ENCODE measurements at places on chromosomes 5 and 9.

DNA sequence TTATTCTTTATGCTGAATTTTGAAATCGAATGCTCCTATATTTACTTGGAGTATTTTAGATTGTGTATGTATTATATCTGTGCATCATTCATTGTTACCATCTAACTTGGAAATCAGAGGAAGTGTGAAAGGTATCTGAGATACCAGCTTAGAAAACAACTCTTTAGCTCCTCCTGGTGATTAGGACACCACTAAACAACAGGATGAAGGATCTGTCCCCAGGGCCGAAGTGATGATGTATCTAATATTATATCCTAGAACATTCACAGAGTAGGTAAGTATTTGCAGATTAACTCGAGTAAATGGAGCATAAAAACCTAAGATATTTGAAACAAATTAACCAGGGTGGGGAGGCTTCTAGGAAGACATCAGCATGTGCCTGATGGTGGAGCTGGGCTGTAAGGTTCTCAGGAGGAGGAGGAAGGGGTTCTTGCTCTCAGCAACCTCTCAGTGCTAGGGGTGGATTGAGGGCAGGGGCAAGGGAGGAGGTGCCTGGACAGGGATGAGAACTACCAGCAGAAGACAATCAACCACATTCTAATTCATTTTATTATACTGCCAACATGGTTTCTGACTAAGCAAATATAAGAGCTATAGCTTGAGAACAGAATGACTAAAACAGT is 2.6 kb upstream of the NFIL3 start:
- no peak for DNase-seq

DNA sequence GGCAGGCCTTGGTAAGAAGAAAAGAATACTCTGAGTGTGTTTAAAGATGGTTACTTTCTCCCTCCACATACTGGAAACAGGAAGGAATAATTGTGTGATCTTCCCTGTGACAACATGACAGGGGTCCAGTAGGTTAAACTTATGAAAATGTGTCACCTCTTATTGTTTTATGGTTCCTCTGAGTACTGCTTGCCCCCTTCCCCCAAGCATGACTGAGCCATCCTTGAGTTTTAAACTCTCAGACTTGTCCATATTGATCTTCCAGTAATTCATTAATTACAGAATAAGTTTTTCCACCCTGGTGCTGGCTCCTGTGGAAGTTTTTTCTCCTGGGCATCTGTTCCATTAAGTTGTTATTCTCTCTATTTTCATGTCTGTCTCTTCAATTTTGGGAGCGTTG is 95.8 kb downstream of the CNTLN start:
- no peak for DNase-seq

DNA sequence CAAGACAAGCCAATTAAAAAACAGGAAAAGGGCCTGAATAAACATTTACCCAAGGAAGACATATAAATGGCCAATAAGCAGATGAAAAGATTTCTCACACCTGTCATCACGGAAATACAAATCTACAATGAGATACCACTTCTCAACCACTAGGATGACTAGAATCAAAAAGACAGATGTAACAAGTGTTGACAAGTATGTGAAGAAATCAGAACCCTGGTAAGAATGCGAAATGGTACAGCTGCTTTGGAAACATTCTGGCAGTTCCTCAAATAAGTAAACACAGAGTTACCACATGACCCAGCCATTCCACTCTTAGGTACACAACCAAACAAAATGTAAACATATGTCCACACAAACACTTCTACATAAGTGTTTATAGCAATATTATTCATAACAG is 32.5 kb downstream of the LEAP2 start:
- DNase-seq = no peak

DNA sequence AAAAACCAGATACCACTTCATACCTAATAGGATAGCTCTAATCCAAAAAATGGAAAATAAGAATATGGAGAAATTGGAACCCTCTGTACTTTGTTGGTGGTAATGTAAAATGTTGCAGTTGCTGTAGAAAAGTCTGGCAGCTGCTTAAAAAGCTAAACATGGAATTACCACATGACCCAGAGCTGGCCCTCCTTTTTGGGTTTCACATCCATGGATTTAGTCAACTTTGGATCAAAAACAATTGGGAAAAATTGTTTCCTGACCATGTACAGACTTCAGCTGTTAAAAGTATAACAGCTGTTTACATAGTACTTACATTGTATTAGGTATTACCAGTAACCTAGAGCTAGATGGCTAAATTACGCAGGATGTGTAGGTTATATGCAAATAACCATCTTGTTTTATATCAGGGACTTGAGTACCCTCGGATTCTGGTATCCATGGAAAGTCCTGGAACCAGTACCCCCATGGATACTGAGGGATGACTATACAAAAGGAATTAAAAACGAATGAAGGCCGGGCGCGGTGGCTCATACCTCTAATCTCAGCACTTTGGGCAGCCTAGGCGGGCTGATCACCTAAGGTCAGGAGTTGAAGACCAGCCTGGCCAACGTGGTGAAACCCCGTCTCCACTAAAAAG is 15.8 kb downstream of the DNAJA1 start:
- no peak for DNase-seq

GRCh38 chr5:149358294-149358651 is 427 bp downstream of the PCYOX1L start:
- DNase-seq = no peak

DNA sequence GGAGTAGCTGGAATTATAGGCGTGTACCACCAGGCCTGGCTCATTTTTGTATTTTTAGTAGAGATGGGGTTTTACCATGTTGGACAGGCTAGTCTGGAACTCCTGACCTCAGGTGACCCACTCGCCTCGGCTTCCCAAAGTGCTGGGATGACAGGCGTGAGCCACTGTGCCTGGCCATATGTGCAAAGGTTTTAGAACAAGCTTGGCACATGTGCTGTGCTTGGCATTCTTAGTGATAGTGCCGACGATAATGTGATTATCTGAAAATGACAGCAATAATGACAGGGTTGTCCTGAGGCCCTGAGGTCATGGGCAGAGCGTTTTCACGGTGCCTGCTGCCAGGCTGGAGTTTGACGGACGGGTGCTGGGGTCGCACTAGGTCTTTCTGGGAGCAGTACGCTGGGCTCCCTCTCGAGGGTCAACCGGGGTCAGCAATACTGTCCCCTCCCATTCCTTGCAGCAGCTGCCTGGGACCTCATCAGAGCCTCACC is 42.6 kb downstream of the HMCN2 start:
- no peak for DNase-seq

GRCh38 chr5:68657055-68657961 is 436.5 kb upstream of the SLC30A5 start:
- DNase-seq = no peak

DNA sequence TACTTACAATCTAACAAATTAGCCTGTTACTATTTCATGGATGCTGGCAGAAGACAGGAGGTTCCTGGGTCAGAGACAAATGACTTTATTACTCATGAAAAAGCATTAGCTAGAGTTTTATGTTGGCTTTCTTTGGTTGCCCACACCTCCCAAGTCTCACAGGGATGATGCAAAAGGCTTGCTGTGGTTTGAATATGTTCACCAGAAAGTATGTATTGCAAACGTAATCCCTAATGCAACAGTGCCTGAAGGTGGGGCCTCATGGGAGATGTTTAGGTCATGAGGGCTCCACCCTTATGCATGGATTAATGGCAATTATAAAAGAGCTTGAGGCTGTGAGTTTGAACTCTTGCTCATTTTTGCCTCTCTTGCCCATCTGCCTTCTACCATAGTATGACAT is 28.5 kb downstream of the DPYSL3 start:
- DNase-seq = no peak

DNA sequence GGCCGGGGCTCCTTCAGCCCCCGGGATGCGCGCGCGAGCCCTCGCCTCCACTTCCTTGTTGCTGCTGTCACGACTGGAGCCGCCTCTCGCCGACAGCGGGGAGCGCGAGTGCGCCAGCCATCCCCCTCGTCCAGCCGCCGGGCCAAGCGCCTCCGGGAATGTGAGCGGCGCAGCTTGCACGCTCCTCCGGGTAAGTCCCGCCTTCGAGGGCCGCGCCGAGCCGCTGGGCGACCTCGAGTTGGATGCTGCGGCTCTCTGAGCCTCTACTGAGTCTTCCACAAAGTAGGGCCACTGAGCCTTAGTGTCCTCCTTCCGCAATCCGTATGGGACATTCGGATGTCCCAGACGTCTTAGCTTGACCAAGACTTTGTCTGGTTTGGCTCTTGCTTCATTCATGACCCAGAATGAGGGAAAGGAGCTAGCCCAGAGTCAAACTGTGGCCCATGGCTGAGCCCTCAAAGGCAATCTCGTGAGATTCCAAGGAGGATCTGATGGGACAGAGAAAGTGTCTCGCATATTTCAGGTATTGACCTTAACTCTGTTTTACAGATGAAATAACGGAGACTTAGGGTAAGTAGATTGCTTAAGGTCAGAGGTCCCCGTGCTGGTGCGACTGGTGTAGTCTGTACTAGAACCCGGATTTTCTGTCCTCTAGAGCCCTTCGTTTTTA is 586 bp downstream of the HMGXB3 start:
- DNase-seq = peak; percentile 44

- DNase-seq = no peak
Measured at GRCh38 chr5:41736641-41737040, 133.6 kb downstream of the OXCT1 start.

DNA sequence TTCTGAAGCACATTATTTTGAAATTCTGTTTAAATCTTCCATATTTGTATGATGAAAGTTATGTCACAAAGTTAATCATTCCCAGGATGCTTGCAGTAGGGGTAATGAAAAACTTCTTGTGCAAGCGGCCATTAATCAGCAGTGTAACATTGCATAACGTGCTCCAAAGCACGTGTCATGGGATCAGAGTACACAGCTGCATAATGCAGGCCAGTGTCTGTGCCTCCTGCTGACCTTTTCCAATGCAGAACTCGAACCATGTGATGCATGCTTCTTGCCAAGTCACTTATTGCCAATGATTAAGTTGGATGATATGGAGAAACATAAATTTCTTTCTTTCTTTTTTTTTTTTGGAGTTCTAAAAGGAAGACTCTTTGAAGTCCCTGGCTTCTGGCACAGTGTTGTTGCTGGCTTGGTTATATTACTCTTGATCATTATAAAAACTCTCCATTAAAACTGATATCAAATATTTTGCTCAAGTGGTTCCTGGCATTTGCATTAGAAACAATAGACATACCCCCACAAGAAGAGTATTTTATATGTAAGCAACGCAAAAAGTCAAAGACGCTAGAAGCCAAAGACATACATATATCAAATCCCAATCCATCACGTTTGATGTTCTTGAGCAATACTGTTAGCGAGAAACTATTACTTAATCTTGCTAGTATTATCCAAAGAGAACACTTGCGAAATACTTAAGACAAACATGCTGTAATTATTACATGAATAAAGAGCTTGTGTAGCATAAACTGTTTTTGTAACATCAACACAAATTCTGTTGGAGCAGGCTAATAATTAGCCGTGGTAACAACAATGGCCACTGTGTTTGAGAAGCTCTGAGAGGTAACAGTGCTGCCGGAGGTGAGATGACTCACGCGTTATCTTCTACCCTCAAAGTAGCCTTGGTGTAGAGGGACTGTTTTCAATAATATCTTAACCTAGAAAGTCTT is 164.2 kb downstream of the AUH start:
- no peak for DNase-seq

DNA sequence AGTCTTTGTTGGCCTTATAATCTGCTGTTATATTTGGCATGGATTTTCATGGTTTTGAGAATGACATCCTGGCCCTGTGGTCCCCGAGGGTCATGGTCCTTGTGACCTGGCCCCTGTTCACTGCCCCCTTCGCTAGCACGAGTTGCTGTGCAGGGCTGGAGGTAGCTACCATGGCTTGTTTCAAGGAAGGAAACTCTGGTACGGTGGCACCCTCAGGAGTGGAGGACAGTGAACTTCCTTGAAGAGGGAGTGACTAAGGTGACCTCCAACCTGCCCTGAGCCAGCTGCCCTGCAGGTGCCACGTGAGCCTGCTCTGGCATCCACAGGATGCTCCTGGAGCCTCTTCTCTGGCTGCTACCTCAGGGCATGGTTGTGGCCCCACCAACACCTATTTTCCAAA is 62.1 kb downstream of the MTAP start:
- DNase-seq = no peak

GRCh38 chr5:1792842-1793266 is 6.8 kb downstream of the MRPL36 start:
- peak; percentile 85 for DNase-seq

DNA sequence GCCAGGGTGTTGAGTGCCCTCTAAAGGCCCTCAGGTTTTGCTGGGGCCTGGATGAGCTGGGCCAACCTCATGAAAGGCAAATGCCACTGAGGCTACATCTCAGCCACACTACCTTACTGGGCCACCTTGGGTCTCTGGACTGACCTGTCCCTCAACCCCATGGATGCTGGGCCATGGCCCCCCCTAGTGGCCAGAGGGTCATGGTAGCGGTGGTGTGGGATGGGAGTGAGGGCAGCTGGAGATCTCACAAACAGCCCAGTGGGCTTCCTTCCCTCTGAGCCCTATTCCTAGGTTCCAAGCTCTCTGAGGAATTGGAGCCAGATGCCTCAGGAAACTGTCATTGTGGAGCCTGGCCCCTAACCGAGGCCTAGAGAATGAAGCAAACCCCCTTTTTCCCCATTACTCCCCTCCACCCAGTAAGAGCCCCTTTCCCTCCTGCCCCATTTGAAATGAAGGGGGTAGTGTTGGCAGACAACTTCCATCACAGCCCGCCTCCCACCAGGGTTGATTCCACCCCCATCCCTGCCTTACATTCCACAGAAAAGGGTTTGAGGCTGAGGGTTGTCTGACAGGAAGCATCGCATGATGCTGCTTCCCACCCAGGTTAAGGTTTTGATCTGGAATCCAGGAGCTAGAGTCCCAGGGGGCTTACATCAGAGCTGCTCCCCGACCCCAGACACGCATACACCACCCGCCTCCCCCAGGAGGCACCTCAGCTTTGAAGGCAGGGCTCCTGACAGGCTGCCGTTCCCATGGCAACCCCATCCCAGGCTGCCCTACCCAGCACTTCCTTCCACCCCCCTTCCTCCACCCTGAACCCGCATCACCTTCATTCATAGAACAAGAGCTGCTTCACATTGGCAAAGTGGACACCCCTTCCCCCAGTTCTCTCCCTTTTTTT is 63.9 kb downstream of the PCDH1 start:
- DNase-seq = peak; percentile 43

DNA sequence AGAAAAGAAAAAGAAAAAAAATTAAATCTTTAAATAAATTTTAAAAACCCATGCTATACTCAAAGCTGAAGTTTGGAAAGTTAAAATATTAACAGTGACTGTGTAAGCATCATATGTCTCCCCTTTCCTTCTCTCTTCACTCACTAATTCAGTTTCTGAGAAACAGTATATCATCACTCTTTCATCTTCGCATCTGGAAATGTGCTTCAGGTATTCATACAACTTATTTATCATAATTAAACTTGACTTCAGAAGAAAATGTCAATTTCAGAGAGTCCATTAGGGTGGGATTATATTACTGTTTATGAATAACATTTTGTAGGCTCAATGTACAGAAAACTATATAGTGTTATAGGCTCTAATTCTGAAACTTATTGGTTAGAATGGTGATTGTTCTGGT is 29.3 kb upstream of the TARS1 start:
- DNase-seq = no peak
